ENCODE measurements at places on chromosomes 2 and 18.

GRCh38 chr2:84132370-84132769, 326.7 kb downstream of the SUCLG1 start:
- DNase-seq: no peak

DNA sequence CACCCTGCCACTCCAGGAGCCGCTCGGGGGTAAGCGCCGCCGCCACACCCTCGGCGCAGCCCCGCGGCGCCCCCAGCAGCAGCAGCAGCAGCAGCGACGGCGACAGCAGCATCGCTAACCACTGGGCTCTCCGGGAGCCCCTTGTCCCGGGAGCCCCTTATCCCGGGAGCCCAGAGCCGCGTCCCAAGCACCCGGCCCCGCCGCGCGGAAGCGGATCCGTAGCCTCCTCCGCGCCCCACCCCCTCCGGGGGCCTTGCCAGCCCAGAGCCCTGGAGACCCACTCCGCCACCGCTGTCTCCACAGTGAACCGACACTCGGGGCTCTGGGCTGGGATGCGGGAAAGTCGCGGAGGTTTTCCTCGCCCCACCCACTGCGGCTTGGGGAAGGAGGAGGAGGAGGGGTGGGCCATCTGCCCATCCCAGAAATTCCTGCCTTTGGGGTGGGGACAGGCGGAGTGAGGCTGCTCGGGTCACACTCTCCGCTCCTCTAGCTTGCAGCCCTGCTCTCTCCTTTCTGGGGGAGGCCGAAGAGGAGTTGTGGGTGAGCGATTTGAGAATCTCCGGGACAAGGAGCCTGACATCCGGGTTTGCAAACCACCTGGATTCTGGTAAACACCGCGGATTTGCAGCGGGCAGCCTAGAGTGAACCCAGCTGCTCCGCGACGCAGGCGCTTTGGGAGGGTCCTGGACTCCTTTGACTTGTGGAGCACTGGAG, at the start of gene PLA2R1:
Gene PLA2R1 (minus strand): TSS at position 324 of the 714 bp plus-strand sequence. CDS start 212 bp downstream, at position 112.
- peak; percentile 54 for DNase-seq

DNA sequence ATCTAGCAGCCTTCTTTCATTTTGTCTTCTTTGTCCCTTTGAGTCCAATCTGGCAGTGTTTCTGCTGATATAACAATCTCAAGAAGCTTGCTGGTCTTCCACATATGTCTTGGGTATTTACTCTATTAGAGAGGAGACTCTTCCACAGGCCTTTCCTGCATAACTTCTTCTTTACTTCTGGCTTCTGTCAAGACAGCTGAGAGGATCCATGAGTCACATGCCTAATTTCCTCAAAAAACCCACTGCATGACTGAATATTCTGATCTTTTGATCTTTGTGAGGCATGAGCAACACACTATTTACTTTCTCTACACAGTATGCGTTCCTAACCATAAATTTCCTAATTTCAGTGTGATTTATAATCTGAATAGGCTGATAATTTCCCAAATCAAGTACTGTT, 5.1 kb upstream of the DCC start:
- no peak for DNase-seq

DNA sequence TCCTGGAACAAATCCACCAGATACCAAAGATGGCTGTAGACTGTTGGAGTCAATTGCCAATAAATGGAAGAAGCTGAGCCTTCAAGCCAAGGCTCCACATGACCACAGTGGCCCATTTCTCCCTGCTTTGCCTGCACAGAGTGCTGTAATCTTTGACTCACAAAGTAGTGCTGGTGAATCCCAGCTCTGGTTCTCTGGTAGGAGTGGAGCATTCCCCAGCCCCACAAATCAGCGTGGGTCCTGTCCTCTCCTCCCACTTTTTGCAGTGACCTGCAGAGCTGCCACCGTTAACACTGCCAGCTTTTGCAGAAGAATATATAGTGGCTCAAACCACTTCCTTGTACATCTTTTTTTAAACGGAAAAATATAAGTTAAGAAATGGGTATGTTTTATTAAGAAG, 93.9 kb downstream of the MGAT5 start:
- DNase-seq: no peak

- no peak for DNase-seq
Measured at GRCh38 chr2:10397878-10398277, 50.2 kb downstream of the ODC1 start.
